Hippocampal formation (tissue), 2 donors: ENCODE measurements at places on chromosomes 6 and 20.

DNA sequence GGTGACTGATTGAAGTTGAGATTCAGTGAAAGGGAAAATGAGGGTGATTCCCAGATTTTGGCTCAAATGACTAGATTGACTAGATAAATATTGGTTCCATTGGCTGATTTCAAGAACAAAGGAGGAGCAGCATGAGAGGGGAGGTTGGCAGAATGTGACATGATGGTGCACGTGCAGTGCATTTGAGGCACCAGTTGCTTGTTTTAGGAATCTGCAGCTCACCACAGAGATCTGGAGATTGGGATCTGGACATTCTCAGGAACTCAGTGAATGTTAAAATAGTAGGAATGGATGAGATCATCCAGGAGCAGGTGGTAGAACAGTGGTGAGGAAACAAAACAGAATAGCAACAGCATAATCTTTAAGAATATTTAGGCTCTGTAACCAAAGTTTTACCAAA lies 496.3 kb downstream of the DHX35 start:
- no peak for DNase-seq

DNA sequence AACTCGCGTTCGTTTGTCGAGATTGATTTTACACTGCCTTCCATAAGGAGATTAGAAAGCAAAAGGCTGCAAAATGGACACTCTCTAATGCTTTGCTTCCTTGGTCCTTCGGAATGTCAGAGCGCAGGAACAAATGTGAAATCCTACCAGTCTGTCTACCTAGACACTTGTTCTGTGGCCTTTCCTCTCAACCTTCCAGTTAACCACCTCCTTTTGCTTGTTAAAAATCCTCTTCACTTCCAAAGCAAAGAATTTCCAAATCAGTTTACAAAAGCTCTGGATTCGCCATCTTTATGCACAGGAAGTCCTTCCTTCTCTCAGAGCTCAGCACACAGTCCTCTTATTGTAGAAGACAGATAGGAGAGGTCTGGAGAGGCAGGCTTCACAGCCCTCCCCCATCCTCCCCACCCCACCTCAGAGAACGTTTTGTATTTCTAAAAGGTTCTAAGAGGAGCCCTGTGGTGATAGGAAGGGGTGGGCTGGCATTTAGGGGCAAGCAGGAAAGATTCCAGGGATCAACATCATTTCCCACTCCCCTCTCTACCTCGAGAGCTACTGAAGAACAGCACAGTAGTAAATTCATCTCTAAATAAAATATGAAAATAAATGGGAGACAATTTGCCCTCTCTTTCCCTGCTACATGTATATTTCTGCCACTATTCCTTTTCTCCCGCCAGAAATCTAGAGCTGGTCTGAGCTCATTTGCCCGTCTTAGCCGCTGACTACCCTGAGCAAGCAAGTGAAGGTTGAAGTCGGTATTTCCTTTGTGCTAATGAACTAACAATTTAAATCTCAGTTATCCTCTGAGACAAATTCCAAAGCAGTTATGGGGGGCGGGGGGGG lies 18.9 kb downstream of the TFAP2A start:
- no peak for DNase-seq

GRCh38 chr6:150891888-150892485 lies 26.5 kb downstream of the MTHFD1L start:
- DNase-seq = peak; percentile 73

DNA sequence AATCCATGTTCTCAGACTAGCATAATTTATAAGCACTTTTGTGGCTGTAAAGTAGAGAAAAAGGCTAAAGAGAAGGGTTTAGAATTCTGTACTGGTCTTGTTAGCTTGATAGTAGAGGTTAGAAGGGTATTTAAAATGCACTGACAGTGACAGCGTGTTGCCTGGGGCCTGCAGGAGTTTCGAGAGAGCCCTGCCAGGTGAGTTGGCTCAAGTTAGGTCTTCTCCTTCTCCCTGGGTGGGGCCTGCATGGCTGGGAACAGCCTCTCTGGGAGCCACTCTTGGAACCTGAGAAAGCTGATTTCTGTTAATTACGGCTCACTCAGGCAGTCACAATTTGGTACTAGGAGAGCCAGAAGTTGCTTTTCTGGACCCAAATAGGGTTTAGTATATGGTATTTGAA lies 103.7 kb downstream of the ARID1B start:
- no peak for DNase-seq

GRCh38 chr20:48683467-48684175 lies 144.2 kb downstream of the PREX1 start:
- DNase-seq = no peak

GRCh38 chr6:157570752-157571151 lies 189.8 kb downstream of the ZDHHC14 start:
- DNase-seq = no peak

DNA sequence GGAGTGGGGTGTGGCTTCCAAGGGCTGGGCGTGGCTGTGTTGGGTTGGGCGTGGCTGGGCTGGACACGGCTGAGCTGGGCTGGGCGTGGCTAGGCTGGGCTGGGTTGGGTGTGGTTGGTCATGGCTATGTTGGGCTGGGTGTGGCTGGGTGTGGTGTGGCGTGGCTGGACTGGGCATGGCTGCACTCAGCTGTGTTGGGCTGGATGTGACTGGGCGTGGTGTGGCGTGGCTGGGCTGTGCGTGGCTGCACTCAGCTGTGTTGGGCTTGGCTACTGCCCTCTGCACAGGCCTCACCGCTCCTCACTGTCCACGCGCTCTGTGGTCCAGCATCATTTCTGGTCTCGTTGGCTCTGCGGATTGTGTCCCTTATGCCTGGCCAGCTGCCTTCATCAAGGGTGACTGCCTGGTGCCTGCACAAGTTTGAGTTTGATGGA lies 43.5 kb upstream of the SLCO4A1 start:
- DNase-seq = no peak

DNA sequence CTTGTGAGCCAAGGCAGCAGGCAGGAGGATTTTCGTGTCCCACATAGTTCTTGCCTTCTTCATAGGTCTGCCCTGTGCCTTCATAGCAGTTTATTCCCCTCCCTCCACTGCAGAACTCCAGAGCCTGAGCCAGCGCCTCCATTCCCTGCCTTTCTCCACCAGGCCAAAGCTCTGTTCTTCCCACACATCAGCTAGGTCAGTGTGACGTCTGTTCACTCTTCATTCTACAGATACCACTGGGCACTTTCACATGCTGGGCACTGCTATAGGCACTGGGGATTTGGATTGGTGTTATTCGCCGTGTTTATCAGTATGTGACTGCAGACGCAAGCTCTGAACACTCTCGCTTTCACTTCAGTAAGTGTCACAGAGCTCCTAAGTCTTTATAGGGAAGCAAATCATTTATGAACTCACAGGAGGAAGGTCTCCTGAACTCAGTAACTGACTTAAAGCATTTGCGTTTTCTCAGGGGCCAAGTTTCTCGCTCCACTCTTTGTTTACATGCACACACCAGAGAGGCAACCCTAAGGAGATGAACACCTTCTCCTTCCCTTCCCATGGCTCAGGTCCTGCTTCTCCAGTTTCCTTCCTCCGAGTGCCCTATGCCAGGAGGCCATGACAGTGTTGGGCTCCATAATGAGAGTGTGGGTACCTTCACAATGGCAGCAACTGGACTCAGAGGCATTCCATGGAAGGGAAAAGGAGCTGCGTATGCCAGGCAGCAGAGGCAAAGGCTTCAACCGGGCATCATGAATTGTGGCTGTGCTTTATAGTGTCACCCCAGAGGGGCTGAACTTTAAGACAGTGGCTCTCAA lies 6.3 kb upstream of the APMAP start:
- no peak for DNase-seq

- no peak for DNase-seq
Measured at GRCh38 chr6:151088963-151089362, 150.8 kb upstream of the AKAP12 start.

- no peak for DNase-seq
Measured at GRCh38 chr6:74041420-74041819, 345.4 kb downstream of the CD109 start.

- DNase-seq = no peak
Measured at GRCh38 chr6:169236988-169237387, 16.7 kb downstream of the THBS2 start.

- DNase-seq = no peak
Measured at GRCh38 chr6:1473166-1473565, 83.8 kb downstream of the FOXF2 start.

DNA sequence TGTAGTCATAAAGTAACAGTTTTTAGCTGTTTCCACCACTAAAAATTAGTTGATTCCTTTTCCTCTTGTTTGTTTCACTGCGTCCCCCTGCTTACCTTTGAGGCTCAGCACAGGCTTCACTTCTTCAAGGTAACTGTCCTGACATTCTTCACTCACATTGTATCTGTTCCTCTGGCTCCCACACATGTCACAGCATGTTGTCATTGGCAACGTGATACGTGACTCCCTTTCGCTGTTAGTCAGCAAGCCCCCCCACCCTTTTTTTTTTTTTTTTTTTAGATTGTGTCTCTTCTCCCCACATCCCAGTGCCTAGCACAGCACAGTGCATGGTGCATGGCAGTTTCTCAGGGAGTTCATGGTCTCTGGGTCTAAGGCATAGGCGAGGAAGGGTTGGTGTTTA lies 13.3 kb downstream of the VAPB start:
- no peak for DNase-seq

DNA sequence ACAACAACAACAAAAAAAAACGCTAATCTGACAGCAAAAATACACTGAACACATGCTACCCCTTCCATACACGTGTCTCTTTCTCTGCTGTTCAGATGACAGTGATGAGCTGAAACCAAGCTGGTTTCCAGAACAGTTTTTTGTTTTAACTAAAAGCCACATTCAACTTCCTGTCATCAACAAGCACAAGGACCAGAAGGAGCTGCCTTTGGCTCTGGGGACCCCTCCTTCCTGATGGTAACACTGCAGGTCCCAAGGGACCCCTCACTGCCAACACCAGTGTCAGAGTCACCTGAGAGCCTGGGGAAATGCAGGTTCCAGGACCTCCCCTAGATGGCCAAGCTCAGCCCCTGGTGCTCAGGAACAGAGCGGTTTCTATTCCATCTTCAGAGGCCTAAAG lies 6.0 kb downstream of the CST7 start:
- DNase-seq = no peak

DNA sequence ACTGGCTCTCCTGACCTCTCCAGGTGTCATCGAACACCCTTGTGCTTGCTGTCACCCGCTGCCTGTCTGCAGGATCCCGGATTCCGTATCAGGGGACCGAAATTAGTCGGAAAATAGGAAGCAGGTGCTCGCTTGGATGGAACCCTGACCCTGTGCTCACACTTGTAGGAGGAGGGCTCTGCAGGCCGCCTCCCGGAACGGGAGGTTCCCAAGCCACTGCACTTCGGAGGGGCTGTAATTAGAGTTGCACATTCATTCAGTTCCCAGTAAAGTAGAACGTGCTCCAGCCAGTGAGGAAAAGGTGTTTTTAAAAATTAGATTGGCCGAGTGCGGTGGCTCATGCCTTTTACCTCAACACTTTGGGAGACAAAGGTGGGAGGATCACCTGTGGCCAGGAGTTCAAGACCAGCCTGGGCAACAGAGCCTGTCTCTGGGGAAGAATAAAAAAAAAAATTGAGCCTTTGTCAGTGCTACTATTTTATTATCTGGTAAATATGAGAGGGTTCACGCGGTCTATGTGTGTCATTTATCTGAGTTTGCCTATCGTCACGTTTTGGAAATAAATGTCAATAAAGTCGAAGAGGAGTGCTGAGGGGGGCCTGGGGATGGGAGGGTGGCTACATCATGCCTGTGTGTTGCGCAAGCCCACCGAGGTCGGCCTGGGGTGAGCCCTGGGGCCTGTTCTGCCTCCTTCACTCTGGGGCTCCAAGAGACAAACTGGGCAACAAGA lies 1.5 kb upstream of the GMEB2 start:
- no peak for DNase-seq

GRCh38 chr6:12715437-12715836 lies 1.1 kb upstream of the PHACTR1 start:
- no peak for DNase-seq

DNA sequence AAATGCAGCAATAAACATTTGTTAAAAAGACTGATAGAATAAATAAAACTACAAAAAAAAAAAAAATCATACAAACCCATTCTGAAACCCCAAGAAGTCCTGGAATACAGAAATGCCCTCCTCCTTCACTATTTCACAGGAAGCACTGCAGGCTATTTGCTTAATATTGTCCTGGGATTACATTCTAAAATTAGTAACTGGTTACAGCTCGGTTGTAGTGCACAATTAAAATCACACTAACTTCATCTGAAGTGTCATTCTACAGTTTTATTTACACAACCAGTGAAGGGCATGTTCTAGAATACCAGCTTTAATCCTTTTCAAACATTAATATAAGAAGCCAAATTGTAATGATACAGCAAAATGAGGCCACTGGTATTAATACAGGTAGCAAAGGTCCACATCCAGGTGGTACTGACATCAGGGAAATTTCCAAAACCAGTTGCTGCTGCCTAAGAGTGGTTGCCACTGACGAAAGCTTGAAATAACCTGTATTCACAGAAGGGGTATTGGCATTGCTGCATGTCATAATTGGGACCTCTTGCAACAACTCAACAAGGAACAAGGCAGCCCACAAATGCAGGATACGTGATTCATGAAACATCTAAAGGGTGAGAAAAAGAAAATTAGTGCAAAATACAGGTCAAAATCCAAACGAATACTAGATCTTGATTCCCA lies 26.9 kb downstream of the AKIRIN2 start:
- DNase-seq = no peak

GRCh38 chr20:41407607-41408006 lies 41.0 kb upstream of the EMILIN3 start:
- DNase-seq = no peak

- no peak for DNase-seq
Measured at GRCh38 chr6:159430323-159430722, 261.1 kb downstream of the FNDC1 start.

GRCh38 chr6:151098166-151098565 lies 141.6 kb upstream of the AKAP12 start:
- no peak for DNase-seq

- DNase-seq = no peak
Measured at GRCh38 chr20:37915434-37915787, 12.5 kb downstream of the VSTM2L start.

DNA sequence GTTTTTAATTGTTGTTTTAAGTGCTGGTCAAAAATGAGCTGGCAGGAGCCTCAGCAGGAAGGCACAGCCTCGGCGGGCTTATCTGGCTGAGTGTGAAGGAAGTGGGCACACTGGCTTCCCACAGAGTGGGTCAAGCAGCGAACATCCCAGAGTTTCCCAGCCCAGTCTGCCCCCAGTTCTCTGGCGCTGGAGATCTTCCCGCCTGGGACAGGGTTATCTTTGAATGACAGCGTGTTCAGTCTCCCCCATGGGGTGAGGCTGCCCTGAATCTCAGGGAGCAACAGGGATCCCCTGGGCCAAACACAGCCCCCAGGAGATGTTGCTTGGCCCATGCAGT lies 122.2 kb upstream of the PTPN1 start:
- DNase-seq = no peak

DNA sequence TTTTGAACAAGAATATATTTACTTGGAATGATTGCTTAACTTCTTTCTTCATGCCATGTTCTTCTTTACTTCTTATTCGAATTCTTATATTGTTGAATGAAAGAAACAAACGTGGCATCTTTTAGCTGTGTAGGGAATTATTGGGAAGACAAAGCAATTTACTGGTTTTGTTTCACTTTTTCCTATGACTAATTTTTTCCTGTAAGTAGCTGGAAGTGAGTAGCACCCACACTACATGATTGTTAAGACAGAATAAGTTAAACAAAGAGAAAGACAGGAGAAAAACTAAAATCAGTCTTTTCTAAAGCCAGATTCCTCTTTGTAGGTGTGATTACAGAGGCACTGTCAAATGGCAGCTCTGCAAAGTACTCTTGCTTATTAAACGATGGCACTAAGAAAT lies 593.4 kb downstream of the EYS start:
- no peak for DNase-seq

- DNase-seq = no peak
Measured at GRCh38 chr6:135281227-135281626, 100.1 kb downstream of the MYB start.
